ENCODE measurements at places on chromosomes 13 and 19. TPM values are rescaled to one million over a fixed set of nuclear protein-coding genes. Genes with fewer than 3 reads are reported as not detected.

Gene FPR2
- not detected for total RNA-seq

Gene NUFIP1
- 5.4 TPM for total RNA-seq

Gene PSG2
- not detected for total RNA-seq

Gene OVOL3
- not detected for total RNA-seq

Gene MUC16
- not detected for total RNA-seq

Gene PRODH2
- total RNA-seq = not detected

Gene IGFL2
- not detected for total RNA-seq

Gene SHISA7
- total RNA-seq = not detected

- H3K4me1 ChIP-seq = peaks cover 28% of the 10 kb centered on the region
- H3K4me3 ChIP-seq = no peak overlapping the region
- no peak for DNase-seq
- H3K36me3 ChIP-seq = no peaks in the 10 kb centered on the region
- no peaks in the 10 kb centered on the region for H3K27me3 ChIP-seq
Observed at GRCh38 chr19:16074488-16075365, 1.6 kb upstream of the TPM4 start.

- no peaks in the 10 kb centered on the region for H3K36me3 ChIP-seq
- H3K4me1 ChIP-seq = no peaks in the 10 kb centered on the region
- no peak overlapping the region for H3K27ac ChIP-seq
- no peak for DNase-seq
- H3K4me3 ChIP-seq = no peak overlapping the region
- no peaks in the 10 kb centered on the region for H3K27me3 ChIP-seq
Observed at GRCh38 chr19:4161415-4162077, 8.1 kb downstream of the CREB3L3 start.

DNA sequence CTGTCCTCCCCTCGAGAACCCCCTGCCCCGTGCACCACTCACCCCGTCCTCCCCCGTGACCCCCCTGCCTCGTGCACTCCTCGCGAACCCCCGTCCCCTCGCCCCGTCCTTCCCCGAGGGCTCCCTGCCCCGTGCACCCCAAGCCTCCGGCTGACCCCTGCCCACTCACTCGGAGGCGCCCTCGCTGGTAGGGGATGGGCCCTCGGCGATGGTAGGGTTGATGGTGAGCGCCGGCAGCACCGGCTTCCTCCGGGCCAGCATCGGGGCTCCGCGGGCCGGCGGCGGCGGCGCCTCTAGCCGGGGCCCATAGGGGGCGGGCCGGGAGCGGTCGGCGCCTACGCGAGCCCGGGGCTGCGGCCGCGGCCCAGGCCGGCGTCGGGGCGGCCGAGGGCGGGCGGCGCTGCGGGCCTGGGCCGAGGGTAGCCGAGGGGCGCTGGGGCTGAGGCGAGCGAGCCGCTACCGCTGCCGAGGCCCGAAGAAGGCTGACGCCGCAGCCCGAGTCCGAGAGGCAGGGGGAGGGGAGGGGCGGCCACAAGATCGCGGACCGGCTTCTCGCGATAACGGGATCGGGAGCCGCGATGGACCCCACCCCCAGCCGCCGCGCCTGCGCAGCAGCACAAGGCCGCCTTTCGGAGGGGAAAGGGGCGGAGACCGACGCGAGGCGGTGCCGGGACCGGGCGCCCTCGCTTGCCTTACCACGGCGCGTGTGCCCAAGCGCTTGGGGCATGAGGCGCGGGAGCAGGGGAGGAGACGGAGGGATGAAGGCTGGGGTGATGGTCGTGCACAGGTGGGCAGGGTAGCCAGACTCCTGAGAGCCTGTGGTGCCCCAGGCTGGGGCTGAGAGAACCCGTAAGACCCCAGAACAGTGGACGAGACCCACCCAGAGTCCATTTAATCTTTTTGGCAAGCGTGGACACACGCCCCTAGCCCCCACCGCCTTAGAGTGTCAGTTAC, at the start of gene MAP2K2:
TSS of gene MAP2K2 (minus strand) at position 508 of the 954 bp plus-strand sequence. CDS start at position 261, 247 bp downstream.
- H3K27ac ChIP-seq = peak within 1 kb of the TSS; percentile 80
- DNase-seq = peak; percentile 94
- peaks cover 10% of the 10 kb centered on the region for H3K4me1 ChIP-seq
- H3K36me3 ChIP-seq = no peaks in the 10 kb centered on the region

DNA sequence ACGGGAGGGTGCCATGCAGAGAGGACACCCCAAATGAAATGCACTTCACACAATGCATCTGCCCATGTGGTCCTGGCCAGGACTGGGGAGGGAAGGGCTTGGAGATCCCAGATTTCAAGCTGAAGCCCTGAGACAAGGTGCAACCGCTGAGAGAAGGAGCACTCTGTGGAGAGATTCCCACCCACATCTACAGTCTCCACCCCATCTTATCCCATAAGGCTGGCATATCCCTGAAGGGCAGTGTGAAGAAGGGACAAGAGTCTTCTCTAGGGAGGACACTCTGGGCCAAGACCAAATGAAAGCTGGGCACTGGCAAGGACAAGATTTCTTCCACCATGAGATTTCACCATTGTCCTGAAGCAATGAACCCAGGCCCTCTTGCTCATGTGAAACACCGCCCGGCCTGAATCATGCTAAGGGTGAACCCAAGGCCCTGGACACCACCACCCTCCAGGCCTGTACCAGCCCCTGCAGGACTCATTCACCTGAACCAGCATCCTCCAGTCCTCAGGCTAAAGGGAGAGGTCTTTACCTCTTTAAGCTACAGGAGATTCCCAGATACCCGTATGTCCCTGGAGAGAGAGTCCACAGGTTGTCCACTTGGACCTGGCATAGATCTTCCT, 20.5 kb downstream of the CEACAM4 start:
- H3K36me3 ChIP-seq = no peaks in the 10 kb centered on the region
- no peaks in the 10 kb centered on the region for H3K27me3 ChIP-seq
- no peak overlapping the region for H3K4me3 ChIP-seq
- no peak overlapping the region for H3K27ac ChIP-seq

GRCh38 chr19:2044709-2045500, 6.1 kb downstream of the MKNK2 start:
- H3K4me1 ChIP-seq = peaks cover 76% of the 10 kb centered on the region
- no peak for DNase-seq
- H3K4me3 ChIP-seq = no peak overlapping the region
- peak overlapping the region; percentile 97 for H3K27ac ChIP-seq

DNA sequence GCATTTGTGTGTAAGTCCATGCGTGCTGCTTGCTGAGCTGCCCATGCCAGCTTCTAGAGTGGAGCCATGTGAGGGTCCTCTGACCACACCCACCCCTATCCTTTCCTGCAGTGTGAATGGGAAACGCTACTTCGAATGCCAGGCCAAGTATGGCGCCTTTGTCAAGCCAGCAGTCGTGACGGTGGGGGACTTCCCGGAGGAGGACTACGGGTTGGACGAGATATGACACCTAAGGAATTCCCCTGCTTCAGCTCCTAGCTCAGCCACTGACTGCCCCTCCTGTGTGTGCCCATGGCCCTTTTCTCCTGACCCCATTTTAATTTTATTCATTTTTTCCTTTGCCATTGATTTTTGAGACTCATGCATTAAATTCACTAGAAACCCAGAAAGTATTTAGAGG, 10.3 kb downstream of the TBCB start:
- no peaks in the 10 kb centered on the region for H3K4me1 ChIP-seq
- no peak overlapping the region for H3K27ac ChIP-seq
- no peaks in the 10 kb centered on the region for H3K27me3 ChIP-seq
- DNase-seq = no peak
- peaks cover 13% of the 10 kb centered on the region for H3K36me3 ChIP-seq

DNA sequence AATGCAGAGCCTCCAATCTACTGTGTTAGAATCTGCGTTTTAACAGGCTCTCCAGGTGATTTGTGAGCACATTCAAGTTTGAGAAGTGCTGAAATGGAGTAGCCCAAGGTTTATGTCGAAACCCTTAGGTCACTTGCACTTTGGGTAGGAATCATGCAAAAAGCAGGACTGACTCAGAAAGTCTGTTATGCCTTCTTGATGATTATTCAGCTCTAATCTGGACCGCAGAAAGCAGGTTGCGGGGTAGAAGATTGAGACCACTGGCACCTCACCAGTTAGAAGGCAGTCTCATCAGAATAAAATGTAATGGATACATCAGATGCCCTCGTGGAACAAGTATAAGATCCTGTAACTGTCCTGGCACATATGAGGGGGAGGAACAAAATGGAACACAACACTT, 326.3 kb downstream of the DCLK1 start:
- no peak for DNase-seq
- no peaks in the 10 kb centered on the region for H3K36me3 ChIP-seq
- H3K4me1 ChIP-seq = no peaks in the 10 kb centered on the region
- no peak overlapping the region for H3K4me3 ChIP-seq
- no peaks in the 10 kb centered on the region for H3K27me3 ChIP-seq
- H3K27ac ChIP-seq = no peak overlapping the region

DNA sequence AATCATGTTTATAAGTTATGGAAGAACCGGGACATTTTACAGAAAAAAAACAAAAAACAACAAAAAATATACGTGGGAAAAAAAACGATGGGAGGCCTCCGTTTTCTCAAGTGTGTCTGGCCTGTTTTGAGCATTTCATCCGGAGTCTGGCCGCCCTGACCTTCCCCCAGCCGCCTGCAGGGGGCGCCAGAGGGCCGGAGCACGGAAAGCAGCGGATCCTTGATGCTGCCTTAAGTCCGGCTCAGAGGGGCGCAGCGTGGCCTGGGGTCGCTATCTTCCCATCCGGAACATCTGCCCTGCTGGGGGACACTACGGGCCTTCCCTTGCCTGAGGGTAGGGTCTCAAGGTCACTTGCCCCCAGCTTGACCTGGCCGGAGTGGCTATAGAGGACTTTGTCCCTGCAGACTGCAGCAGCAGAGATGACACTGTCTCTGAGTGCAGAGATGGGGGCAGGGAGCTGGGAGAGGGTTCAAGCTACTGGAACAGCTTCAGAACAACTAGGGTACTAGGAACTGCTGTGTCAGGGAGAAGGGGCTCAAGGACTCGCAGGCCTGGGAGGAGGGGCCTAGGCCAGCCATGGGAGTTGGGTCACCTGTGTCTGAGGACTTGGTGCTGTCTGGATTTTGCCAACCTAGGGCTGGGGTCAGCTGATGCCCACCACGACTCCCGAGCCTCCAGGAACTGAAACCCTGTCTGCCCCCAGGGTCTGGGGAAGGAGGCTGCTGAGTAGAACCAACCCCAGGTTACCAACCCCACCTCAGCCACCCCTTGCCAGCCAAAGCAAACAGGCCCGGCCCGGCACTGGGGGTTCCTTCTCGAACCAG, 1.8 kb upstream of the APOE start:
- H3K4me3 ChIP-seq = no peak overlapping the region
- no peaks in the 10 kb centered on the region for H3K36me3 ChIP-seq
- no peaks in the 10 kb centered on the region for H3K4me1 ChIP-seq
- H3K27me3 ChIP-seq = peaks cover 4% of the 10 kb centered on the region

GRCh38 chr19:5472286-5472685, 17.1 kb downstream of the ZNRF4 start:
- no peak overlapping the region for H3K4me3 ChIP-seq
- H3K36me3 ChIP-seq = no peaks in the 10 kb centered on the region
- no peak overlapping the region for H3K27ac ChIP-seq
- no peaks in the 10 kb centered on the region for H3K27me3 ChIP-seq

GRCh38 chr19:41549884-41550283, 26.1 kb upstream of the CEACAM21 start:
- no peak for DNase-seq
- peak overlapping the region; percentile 88 for H3K27ac ChIP-seq
- peak overlapping the region; percentile 77 for H3K4me3 ChIP-seq
- H3K27me3 ChIP-seq = no peaks in the 10 kb centered on the region
- H3K4me1 ChIP-seq = peaks cover 50% of the 10 kb centered on the region

DNA sequence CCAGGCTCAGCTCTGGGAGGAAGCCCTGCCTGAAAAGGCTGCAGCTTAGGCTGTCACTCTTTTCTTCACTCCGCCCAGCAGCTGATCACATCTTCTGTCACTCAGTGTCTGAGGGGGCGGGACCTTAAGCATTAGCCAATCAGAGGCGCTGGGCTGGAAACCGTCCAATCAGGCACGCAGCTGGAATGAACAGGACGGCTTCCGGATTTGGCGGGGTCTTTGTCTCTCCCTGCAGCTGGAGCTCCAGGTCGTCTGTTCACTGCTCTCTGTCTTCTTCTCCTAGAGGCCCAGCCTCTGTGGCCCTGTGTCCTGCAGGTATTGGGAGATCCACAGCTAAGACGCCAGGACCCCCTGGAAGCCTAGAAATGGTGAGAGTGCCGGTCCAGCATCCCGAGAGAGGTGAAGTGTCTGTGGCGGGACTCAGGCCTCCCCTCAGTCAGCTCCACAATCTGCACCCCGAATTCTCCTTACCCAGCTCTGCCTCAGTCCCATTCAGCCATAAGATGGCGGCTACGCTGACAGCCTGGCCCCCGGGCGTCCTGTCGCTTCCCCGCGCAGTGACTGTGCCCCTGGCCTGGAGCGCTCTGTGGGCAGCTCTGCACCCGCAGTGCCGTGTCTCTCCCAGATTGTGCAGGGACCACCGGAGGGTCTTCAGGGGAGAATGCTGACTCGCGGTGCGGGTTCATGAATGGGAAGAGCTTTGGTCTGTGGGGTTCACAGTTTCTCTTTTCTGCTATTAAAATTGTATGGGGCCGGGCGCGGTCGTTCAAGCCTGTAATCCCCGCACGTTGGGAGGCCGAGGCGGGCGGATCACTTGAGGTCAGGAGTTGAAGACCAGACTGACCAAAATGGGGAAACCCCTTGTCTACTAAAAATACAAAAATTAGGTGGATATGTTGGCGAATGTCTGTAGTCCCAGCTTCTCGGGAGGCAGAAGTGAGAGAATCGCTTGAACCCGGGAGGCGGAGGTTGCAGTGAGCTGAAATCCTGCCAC, at the start of gene ZNF66:
TSS of gene ZNF66 (plus strand) at position 222 of the 994 bp plus-strand sequence. CDS start at position 366, 144 bp downstream.
- H3K27ac ChIP-seq = peak within 1 kb of the TSS; percentile 81
- H3K27me3 ChIP-seq = no peaks in the 10 kb centered on the region
- no peaks in the 10 kb centered on the region for H3K36me3 ChIP-seq
- peak; percentile 95 for DNase-seq

DNA sequence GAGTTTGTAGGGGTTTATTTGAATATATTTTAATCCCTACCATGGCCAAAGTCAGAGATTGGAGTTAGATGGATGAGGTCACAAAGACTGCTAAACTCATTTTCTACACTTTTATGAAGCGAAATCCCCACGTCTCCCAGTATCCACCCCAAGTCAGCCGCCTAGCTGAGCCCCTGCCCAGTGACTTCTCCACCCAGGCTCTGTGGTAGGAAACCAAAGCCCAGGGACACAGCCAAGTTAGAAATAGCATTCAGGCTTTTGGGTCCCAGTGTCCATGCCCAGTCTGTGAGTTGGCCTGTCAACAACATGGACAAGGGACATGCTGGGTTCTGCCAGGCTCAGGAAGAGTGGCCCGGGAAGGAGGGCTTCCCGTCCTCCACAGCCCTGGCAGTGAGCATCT, 474.0 kb downstream of the FOXO1 start:
- DNase-seq = no peak
- H3K4me3 ChIP-seq = no peak overlapping the region
- no peaks in the 10 kb centered on the region for H3K36me3 ChIP-seq

DNA sequence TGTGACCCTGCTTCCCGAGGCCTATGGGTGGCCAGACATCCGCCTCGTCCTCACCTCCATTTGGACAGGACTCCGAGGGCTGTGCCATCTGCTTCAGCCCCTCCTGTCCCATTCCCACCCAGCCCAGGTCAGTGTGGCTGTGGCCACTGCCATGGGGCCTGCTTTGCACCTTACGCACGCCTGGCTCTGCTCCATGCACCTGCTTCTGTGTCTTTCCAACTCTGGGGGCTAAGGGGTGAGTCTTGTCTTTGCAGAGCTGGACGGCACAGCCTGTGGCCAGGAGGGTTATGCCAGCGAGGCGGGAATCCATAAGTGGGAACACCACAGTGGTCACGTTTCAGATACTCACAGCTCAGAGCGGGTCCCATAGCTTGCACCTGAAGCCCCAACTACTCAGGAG, 5.2 kb upstream of the ZNF554 start:
- H3K4me1 ChIP-seq = no peaks in the 10 kb centered on the region
- no peak overlapping the region for H3K27ac ChIP-seq
- no peak overlapping the region for H3K4me3 ChIP-seq
- DNase-seq = no peak
- no peaks in the 10 kb centered on the region for H3K36me3 ChIP-seq

Data from naive thymus-derived CD4-positive, alpha-beta T cell (primary cell).